ENCODE measurements at places on chromosomes 16 and 17. TPM values are rescaled to one million over a fixed set of nuclear protein-coding genes. Genes with fewer than 3 reads are reported as not detected.
A peak's percentile ranks its signal among the peaks of the same experiment; 100 is the strongest.

- no peak overlapping the region for H3K27ac ChIP-seq
- no peak for DNase-seq
- H3K4me3 ChIP-seq: no peak overlapping the region
- no peaks in the 10 kb centered on the region for H3K27me3 ChIP-seq
- peaks cover 12% of the 10 kb centered on the region for H3K36me3 ChIP-seq
These were observed 31.2 kb upstream of the CAPN15 start for GRCh38 chr16:496097-496886.

- no peak for DNase-seq
- H3K4me1 ChIP-seq: no peaks in the 10 kb centered on the region
- no peak overlapping the region for H3K27ac ChIP-seq
- H3K36me3 ChIP-seq: no peaks in the 10 kb centered on the region
These were observed 592.7 kb upstream of the PSMD7 start for GRCh38 chr16:73703891-73704290.

DNA sequence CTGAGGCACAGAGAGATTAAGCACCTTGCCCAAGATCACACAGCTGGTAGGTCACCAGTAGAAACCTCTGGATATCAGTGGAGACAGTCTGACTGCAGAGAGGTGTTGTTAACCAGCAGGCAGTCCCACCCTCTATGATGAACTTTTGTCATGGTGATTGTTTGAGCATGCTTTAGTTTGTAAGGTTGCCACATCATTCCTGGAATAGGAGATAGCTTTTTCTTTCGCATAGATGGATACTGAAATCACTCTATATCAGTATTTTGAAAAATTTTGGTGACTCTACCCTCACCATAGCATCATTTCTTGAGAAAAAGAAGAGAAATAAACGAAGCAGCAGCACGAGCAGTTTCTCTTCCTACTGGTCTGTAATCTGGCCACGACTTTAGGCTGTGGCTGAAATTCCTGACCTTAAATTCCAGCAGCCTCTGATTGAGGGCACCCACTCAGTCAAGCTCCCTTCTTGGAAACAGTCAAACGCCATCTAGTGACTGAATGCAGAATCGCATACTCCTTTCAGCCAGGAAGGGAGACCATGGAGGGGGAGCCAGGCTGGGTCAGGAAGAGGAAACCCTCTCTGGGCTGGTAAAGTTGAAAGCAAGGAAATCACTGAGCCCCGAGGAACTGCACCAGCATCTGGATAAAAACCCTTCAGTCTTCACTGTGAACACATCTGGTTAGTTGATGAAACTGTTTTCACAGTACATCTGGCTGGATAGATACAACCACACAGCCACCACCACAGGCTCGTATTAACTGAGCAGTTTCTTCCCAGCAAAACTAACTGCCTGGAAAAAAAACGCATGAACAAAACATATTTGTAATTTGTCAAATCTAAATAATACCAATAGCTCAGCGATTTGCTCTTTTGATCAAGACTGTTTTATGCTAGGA, 108.5 kb upstream of the XYLT1 start:
- DNase-seq: no peak
- H3K36me3 ChIP-seq: peaks cover 2% of the 10 kb centered on the region
- H3K27ac ChIP-seq: no peak overlapping the region
- H3K4me3 ChIP-seq: no peak overlapping the region
- H3K27me3 ChIP-seq: peaks cover 6% of the 10 kb centered on the region

The G6PC1 gene
- not detected for total RNA-seq

DNA sequence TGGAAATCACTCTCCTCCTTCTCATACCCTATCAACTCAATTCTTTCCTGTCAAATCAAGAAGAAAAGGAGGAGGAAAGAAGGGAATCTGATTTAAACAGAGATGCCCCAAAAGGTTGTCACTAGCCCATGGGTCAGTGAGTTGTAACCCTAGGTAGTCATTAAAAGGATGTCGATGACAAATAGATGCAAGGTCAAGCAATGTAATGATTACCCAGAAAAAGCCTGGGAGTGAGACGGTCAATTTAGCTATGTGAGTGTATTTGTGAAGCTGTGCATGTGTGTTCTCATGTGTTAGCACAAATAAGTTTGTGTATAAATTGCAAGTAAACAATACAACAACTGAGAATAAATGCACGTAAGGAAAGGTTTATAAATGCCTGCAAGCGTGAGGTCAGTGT, 190.5 kb upstream of the PMFBP1 start:
- no peaks in the 10 kb centered on the region for H3K4me1 ChIP-seq
- no peak overlapping the region for H3K27ac ChIP-seq
- H3K4me3 ChIP-seq: no peak overlapping the region
- no peak for DNase-seq

DNA sequence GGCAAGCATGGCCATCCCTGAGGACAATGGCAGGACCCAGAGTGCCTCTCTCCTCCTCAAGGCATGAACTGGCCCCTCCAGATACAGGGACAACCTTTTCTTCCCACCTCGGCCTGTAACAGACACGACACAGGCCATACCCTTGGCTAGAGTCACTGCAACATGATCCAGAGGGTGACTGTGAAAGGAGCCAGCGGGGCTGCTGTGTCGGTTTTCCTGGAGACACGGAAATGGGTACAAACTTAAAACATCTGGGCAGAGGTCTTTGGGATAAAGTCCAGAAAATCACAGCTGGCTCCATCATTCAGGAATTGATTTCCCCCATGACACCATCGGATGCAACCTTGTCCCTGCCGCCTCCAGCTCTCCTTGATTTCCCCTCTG, 5.3 kb downstream of the CEP295NL start:
- no peak overlapping the region for H3K4me3 ChIP-seq
- DNase-seq: no peak
- peaks cover 5% of the 10 kb centered on the region for H3K36me3 ChIP-seq

The TNP2 gene
- not detected for total RNA-seq

GRCh38 chr17:33874617-33875060, 380.4 kb upstream of the CCL2 start:
- no peaks in the 10 kb centered on the region for H3K4me1 ChIP-seq
- H3K4me3 ChIP-seq: no peak overlapping the region
- no peak for DNase-seq
- H3K27me3 ChIP-seq: peaks cover 15% of the 10 kb centered on the region
- H3K36me3 ChIP-seq: no peaks in the 10 kb centered on the region

The SLC16A5 gene
- total RNA-seq: 5.7 TPM

DNA sequence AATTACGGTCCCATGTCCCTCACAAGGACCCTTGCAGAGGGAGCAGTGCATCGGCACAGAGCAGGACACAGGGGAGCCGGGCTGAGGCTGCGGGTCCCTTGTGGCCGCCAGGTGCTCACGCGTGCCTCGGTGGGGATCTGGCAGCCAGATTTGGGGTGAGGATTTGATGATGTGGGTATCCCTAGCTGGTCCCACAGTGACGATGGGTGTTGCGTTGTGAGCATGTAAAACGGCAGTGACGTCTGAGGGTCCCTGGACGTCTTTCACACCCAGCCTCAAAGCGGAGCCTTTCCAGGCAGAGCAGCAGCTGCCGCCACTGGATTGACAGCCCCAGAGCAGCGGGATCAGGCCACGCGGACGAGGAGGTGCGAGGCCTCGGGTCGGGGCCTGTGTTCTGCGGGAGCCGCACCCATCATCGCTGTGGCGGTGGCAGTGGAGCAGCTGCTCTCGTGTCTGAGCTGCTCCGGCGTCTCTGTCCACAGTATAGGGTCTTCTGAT, 54.6 kb downstream of the WDR45B start:
- peak overlapping the region; percentile 72 for H3K4me3 ChIP-seq
- DNase-seq: no peak
- peaks cover 8% of the 10 kb centered on the region for H3K36me3 ChIP-seq
- H3K27ac ChIP-seq: peak overlapping the region; percentile 85
- H3K27me3 ChIP-seq: no peaks in the 10 kb centered on the region

DNA sequence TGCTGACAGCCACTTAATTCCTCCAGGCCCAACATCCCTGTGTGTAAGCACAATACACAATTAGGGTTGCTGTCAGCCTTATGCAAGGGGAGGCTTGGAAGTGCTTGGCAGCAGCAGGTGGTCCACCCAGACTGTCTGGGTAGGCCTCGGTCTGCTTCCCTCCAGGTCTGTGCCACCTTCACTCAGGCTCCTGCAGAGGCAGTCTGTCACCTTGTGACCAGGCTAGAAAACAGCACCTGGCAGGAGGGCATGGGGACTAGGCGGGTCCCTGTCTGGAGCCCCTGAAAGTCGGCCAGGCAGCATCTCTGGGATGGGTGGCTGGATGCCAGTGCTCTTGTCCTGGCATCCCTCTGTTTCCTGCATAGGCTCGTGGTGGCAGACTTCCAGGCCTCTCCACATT, 578.1 kb downstream of the KCNJ18 start:
- H3K4me3 ChIP-seq: no peak overlapping the region
- H3K27ac ChIP-seq: no peak overlapping the region

Measured in activated B cell treated with CpG ODN at 0.5 μM for 24 hours (primary cell).